Frontal cortex (tissue), 4 donors: ENCODE measurements at places on chromosomes 16 and 17. TPM values are rescaled to one million over a fixed set of nuclear protein-coding genes. Genes with fewer than 3 reads are reported as not detected.
A peak's percentile ranks its signal among the peaks of the same experiment; 100 is the strongest.

DNA sequence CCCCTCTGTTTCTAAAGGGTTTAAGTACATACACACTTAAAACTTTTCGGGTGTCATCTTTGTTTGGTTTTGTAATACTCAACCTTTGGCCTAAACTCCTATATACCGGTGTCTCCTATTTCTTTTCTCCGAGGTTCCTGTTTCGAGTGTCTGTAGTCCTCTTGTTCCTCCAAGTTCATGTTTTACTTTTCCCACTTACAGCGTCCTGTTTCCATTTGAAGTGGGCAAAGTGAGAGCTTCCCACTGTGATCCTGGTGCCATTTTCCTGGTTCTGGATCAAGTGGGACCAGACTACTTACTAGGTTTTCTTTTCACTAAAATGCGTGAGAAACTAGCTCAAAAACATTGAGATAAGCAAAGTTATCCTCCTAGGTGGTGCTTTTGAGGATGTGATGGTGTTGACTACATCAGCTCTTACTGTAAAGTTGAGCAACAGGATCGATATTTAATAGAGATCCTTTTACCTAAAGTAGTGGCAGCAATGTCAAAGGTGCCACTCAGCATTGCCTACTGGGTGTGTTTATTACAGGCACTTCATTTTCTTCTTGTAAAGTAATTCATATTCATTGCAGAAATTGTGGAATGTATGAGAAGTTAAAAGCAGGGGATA lies 1.3 kb downstream of the PSMD3 start:
- DNase-seq, result no peak

DNA sequence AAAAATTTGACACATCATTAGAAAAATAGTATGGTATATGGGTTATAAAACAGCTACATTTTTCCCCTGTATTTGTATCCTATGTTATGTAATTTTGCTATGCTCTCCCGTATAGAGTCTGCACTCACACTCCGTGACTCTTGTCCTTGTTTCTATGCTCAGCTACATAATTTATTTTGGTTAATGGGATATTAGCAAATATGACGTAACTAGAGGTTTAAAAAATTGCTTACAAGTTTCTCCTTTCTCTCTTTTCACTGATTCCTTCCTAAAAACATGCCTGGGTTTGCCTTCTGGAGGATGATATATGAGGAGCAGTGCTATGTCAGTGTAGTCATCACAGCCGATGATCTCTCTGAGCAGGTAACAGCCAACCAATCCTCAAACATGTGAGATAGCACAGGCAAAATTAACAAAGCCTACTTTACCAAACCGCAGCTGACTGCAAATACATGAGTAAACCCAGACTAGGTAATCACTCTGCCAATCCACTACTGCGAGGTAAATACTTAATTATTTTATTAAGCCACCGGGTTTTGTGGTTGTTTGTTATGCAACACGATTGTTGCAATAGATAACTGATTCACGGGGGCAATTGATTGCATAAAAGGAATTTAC lies 126.9 kb downstream of the KIF2B start:
- no peak for DNase-seq

DNA sequence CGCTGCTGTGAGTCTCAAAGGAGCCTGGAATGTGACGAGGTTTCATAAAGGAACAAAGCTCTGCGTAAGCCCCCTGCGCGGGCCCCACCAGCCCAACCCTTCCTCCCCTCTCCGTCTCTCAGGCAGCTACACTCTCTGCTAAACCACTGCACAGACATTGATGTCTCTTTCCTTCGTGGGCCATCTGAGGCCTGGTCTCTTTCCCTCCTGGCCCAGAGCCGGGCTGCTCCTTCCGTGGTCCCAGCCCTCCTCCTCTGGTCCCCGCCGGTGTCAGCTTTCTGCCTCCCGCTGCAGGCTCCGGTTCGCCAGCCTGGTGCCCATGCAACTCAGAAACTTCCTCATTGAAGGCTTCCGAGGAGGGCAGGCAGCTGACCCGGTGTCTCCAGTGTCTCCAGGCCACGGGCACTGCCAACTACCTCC lies 7.4 kb downstream of the SCARF1 start:
- DNase-seq, result no peak

GRCh38 chr16:75061669-75062068 lies 54.9 kb downstream of the LDHD start:
- no peak for DNase-seq

- no peak for DNase-seq
Observed at GRCh38 chr17:61878984-61879612, 15.8 kb upstream of the BRIP1 start.

DNA sequence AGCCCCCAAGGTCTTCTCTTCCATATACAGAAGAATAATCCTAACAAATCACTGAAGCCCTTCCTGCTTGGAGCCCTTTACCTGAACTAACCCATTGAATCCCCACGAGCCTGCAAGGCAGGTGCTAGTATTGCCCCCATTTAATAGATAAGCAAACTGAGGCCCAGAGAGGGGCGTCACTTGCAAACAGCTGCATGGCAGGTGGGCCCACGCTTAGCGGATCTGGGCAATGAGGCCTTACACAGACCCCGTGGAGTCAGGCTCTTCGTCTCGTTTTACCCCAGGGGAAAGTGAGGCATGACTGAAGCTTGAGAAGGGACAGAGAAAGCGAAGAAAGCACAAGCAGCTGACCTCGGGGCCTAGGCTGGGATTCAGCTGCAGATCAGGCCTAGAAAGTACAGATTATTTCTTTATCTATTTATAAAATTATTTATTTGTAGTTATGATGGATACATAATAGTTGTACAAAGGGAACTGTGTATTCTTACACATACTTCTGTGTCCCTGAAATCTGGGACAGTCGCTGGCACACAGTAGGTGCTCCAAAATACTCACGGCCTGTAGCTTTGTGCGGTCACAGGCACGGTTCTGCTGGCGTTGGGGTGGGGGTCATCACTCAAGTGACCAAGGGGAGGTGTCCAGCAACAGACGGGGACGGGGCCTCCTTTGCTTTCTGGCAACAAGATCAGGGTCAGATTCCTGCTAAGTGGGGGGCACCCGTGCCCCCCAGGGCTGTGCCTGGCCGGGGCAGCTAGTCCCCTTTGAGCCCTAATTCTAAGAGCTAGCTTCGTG lies 223.2 kb upstream of the GSE1 start:
- no peak for DNase-seq

DNA sequence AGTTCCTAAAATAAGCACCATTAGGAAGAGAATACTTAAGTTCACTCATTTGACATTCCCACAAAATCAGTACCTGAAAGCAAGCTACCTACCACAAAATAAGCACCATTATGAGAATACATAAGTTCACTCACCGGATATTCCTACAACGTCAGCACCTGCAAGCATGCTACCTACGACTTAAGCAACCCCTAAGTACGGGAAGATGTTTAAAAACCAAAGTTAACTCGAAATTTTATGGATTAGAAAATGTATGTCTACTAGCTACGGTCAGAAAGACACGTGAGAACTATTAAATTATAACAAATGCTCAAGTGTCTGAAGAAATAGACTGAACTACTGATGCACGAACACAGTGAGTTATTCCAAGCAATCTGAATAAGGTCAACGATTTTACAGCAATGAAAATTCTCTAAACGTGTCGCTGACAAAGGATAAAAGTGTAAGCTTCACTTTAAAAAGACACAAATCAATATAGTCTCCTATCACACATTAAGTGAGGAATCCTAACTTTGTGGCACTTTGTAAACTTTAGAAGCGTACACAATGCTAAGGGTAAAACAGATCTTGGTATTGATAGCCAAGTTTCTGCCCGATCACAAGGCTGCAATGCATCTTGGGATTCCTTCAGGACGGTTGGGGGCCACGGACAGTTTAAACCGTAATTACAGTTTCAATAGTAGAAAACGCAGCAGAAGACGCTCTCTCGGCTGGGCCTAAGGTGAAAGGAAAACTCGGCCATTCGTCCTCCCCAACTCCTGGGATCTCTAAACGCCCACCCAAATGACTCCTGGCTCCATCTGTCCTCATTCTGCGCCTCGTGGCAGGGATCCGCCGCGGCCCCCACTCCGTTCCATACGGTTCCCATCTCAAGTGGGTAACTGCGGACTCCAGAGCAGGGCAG lies 1.3 kb downstream of the GSPT1 start:
- DNase-seq, result no peak

GRCh38 chr16:54285414-54286089 lies 1.0 kb downstream of the IRX3 start:
- no peak for DNase-seq

DNA sequence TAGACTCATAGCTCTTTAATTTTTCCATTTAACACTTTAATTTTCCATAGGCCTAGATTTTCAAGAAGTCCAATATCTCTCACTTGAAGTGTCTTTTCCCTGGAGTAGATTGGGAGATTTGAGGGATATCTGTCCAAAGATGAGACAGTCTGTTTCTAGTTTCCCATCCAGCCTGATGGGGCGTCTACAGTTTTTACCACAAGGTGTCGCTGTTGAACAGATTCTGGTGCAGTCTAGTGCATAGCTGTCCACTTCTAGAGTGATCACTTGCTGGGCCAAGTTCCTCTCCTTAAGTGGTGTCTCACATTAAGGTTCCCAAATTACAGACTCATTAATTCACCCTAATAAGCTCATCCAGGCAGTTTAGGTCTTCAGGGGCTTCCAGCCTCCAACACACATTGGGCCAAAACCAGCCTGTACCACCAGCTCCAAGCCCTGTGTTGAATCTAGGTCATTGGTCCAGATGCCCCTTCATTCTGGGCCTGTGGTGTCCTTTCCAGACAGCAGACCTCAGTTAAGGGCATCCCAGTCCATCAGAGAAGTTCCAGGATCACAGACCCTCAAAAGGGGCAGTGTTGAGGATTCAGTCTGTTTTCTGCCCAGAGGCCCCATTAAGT lies 9.4 kb downstream of the SNX20 start:
- no peak for DNase-seq

DNA sequence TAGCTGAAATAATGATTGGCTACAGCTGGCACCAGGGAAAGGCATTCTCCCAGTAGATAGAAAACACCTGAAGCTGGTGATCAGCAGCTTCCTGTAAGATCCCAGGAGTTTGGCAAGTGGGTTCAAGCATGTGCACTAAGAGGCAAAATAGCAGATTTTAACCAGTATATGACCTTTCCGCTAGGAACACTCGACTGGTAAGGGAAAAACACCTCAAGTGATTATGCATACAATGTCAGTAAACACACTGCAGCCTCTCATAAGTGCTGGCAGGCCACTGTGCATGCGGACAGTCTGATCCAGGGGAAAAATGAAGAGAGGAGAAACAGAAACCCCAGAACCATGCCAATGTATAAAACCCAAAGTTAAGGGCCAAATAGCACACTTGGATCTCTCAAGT lies 49.0 kb upstream of the HLF start:
- DNase-seq, result no peak

DNA sequence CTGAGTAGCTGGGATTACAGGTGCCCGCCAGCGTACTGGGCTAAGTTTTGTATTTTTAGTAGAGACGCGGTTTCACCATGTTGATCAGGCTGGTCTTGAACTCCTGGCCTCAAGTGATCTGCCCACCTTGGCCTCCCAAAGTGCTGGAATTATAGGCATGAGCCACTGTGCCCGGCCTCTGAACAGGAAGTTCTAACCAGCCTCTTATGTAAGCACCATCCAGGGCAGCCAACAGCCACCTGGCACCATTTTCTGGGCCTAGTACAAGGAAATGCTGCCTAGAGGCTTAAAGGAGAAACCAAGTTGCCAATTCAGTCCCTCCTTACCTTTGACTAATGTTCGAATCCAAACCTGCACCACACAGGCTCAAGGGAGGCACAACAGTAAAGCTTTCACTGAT lies 8.5 kb upstream of the SLC39A11 start:
- no peak for DNase-seq

- DNase-seq, result no peak
Observed at GRCh38 chr16:84053237-84053636, 10.6 kb upstream of the SLC38A8 start.

GRCh38 chr17:70168044-70168976 lies 1.0 kb upstream of the KCNJ2 start:
- DNase-seq, result no peak

DNA sequence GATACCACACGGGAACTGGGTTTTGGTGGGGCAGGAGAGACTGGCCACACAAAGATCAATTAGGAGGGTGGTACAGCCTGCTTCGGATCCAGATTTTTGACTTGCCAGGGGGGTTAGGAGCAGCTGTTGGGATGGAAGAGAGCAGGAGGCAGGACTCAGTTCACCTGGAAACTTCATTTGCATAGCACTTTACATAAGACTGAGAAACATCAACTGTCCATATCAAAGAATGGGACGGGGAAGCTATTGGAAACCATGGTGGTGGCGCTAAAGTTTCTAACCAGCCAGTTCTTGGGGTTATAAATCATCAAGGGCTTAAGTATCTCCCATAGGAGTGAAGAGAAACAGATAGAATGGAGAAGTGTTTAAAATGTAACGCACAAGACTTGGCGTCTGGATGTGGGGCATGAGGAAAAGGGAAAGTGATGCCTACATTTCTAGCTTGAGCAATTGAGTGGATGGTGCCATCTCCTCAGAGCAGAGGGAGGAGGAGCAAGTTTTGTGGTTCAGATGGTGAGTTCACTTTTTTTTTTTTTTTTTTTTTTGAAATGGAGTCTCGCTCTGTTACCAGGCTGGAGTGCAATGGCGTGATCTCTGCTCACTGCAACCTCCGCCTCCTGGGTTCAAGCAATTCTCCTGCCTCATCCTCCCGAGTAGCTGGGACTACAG lies 6.4 kb upstream of the SRCAP start:
- DNase-seq, result no peak

GRCh38 chr17:41962768-41963434 lies 3.7 kb upstream of the CNP start:
- DNase-seq, result peak; percentile 82

- no peak for DNase-seq
Observed at GRCh38 chr17:60640503-60640902, 37.1 kb upstream of the BCAS3 start.

- DNase-seq, result no peak
Observed at GRCh38 chr17:76917829-76918228, 49.6 kb downstream of the MGAT5B start.

GRCh38 chr17:17018021-17018441 lies 24.2 kb upstream of the MPRIP start:
- DNase-seq, result no peak

GRCh38 chr17:64022611-64023063 lies 2.2 kb upstream of the ICAM2 start:
- no peak for DNase-seq

DNA sequence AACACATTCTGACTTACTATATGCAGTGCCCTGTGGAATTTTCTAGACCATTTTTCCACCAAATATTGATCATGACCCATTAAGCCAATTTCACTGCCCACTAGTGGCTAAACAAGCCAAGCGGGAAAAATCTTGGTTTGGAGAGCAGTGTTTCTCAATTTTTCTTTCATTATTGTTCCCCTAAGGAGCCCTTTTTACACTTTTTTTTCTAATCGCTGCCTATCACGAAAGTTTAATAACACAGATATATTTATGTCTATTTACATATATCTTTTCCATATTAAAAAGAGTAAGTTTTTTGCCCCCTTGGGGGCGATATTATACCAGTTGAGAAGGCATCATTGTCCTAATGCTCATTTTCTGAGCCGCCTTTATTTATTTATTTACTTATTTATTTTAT lies 10.8 kb upstream of the TLCD3B start:
- no peak for DNase-seq

GRCh38 chr17:34261568-34262337 lies 6.7 kb downstream of the CCL2 start:
- DNase-seq, result no peak

SLC5A11 gene
- total RNA-seq, result not detected

ACSM2A gene
- not detected for total RNA-seq

EME1 gene
- 1.2 TPM for total RNA-seq

PTGES3L gene
- 2.9 TPM for total RNA-seq

NXN gene
- total RNA-seq, result 18.3 TPM

KRT25 gene
- not detected for total RNA-seq

TP53TG3 gene
- total RNA-seq, result not detected

WNT3 gene
- 6.1 TPM for total RNA-seq

ATP1B2 gene
- 8.2 TPM for total RNA-seq

CARD14 gene
- 0.41 TPM for total RNA-seq

CPNE7 gene
- 15.1 TPM for total RNA-seq
